HT-29 (cell line): ENCODE measurements at places on chromosomes 5 and 9.
A peak's percentile ranks its signal among the peaks of the same experiment; 100 is the strongest.

DNA sequence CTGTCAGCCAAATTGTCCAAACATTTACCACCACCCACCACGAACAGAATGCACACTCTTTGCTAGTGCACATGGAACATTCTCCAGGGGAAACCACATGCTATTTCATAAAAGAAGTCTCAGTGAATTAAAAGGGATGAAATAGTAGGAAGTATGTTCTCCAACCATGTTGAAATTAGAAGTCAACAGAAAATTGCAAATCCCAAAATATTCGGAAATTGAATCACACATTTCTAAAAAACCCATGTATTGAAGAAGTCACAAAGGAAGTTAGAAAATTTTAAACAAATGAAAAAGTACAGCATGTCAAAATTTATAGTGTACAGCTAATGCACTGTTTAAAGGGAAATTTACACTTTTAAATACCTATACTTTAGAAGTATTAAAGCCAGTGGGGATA, 50.8 kb downstream of the TGFBR1 start:
- no peak for DNase-seq

- DNase-seq, result no peak
Measured at GRCh38 chr5:177474002-177474476, 605 bp upstream of the DBN1 start.

DNA sequence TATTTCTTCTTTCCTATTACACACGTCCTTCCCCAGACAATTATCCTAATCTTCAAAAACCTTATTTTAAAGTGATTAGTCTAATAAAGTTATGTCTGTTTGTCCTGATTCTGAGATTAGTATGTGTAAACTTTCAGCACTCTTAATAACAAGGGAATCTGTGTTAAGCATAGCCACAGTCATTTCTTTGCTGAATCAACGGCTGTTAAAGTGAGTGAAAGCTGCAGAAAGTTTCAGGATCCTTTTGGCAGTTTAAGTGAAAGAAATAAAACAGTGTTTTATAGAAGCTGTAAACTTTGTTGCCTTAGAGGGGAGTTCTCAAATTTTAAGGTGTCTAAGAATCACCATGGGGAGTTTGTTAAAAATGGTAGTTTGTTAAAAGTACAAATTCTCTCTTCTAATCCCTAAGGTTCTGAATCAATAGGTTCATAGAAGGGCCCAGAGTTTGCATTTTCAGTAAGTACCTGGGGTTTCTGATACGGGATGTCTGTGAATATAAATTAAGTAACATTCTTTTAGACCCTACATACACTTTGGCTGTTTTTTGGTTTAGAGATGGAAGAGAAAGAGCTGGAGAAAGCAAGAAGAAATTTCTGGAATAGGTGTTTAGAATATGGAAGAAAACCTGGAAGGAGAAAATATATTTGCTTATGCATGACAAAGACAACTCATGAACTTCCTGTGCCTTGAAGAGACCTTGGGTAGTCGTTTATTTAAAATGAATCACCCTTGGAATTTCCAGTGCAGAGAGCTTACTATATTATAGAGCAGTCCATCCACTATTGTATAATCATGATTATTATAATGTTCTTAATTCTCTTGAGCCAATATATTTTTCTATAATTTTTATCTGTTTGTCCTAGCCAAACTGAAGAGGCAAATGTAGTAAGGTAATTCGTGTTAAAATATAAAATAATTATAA, 45.7 kb downstream of the SCAMP1 start:
- no peak for DNase-seq

GRCh38 chr9:14417237-14417636, 103.3 kb upstream of the NFIB start:
- no peak for DNase-seq

DNA sequence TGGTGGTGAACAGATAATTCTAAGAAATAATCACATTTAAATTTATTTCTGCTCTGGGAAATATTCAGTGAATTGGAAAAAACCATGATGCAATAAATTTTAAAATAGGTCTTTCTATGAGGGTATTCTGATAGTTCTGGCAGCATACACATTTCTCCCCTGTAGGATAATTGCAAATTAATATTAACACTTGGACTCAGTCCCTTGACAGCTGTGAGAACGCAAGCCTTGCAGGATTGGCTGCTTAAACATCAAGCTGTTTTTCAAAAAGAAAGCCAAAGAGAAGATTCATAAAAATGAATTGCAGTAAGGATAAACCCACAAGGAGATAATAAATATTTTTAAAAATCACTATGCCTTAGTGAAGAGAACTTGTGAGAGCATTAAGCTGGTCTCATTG, 180.0 kb downstream of the MTRR start:
- no peak for DNase-seq

DNA sequence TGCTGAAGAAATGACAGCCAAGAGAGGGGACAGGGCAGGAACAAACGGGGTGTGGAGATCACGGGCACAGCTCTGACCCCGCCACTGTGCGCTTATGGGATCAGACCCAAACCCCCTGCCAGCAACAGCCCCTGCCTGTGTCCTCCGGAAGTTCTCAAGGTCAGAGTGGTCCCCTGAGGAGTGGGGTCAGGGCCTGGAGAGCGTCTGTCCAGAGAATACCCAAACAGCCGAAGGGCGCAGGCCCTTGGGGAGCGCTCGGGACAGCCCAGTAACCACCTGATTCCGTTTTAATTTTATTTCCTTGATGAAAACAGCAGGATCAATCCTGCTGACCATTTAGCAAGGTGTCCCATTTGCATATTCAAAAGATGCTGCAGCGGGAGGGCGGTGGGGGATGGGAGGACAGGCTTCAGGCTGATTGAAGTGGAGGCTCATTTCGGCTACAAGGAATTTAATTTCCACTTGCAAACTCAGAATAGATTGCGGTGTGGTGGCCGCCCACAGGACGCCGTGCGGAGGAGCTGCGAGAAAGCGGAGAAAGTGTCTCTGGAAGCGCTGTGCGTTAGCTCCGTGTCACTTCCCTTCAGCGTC, 32.6 kb upstream of the TMEM250 start:
- no peak for DNase-seq

- no peak for DNase-seq
Measured at GRCh38 chr9:12968093-12968492, 193.3 kb downstream of the LURAP1L start.

- DNase-seq, result no peak
Measured at GRCh38 chr5:39115644-39116343, 41.6 kb upstream of the RICTOR start.

DNA sequence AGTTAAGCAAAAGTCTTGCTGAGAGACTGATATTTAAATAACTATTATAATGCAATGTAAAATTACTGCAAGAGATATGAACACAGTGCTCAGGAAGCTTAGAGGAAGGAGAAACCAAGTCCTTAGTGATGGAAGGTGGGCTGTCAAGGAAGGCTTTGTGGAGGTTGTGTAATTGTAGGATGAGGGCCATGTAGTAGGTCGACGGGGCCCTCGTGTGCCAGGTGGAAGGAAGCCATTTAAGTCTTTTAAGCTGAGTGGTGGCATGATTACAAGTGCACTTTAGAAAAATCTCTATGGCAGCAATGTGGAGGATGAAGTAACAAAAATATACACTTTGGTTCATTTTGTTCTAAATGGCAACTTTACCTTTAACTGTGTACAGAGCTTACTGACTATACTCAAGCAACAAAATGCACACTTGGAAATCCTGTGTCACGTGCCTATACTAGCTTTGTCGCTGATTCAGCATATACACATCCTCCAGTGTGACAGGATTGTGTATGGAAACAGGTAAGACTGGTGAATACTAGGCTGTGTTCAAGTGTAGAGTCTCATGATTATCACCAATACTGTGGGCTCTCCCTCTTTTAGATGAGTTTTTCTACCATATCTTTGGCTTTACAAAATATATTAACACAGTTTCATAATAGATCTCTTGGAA, 78.6 kb downstream of the TMC1 start:
- peak; percentile 14 for DNase-seq

- no peak for DNase-seq
Measured at GRCh38 chr5:168667301-168667840, 88.2 kb upstream of the PANK3 start.

DNA sequence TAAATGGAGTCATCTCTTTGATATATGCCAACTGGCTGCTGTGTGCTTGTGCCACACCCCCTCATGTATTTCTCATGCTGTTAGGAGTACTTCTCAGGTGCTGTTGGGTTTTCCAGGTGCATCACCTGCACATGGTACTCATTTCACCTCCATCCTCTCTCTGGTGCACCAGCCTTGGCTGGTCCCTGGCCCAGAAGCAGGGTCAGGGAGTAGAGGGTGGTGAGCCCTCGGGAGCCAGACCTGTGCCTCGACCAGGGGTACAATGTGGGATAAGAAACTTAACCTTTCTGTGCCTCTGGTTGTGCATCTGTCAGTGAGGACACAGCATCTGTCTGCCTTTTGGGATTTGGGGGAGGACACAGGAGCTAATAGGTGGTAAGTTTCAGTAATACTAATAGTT, 38.5 kb downstream of the SECISBP2 start:
- no peak for DNase-seq

DNA sequence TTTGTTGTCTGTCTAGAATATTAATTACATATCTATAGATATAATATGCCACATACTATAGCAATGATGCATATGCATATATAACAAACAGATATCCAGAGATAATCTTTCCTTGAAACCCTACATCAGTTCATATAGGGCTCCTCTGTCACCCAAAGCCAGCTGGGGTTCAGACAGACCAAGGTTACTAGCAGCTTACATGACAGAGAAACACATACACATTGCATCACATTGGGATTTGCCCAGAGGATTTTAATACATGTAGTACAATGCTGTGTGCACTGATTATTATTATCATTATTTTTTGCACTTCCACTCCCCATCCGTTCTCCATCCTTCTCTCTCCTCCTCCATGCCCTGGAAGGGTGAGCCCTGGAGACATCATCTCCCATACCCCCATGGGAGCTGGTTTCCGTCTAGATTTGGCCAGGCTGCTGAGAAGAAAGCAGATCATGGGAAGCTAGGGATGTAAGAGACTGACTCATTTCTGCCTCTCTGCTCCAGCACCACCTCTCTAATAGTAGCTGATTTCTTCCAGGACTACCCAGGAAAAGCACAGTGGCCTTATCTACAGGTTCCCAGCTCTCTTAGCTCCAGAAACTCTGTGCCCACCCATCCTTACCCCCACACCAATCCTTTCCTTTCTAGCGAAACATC, 23.3 kb downstream of the FST start:
- no peak for DNase-seq

- DNase-seq, result peak; percentile 53
Measured at GRCh38 chr5:14463629-14464028, 118.0 kb upstream of the OTULINL start.
